ENCODE measurements at places on chromosomes 12 and 14.

DNA sequence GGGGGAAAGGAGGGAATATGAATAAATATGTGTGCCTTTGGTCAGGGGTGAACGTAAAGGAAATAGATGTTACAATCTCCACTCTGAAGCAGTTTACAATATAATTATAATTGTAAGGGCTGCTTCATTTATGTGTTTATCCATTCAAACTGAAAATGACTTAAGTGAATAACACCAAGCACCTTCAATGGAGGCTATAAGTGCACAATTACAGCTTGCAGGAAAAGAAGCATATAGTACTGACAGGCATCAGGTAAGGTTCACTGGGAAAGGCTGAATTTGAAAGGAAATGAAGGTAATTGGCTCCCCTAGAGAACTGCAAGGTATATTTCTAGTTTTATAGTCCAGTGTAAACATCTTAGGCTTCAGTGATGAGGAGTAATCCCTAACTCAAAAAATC is 192.7 kb downstream of the STXBP6 start:
- DNase-seq = no peak

DNA sequence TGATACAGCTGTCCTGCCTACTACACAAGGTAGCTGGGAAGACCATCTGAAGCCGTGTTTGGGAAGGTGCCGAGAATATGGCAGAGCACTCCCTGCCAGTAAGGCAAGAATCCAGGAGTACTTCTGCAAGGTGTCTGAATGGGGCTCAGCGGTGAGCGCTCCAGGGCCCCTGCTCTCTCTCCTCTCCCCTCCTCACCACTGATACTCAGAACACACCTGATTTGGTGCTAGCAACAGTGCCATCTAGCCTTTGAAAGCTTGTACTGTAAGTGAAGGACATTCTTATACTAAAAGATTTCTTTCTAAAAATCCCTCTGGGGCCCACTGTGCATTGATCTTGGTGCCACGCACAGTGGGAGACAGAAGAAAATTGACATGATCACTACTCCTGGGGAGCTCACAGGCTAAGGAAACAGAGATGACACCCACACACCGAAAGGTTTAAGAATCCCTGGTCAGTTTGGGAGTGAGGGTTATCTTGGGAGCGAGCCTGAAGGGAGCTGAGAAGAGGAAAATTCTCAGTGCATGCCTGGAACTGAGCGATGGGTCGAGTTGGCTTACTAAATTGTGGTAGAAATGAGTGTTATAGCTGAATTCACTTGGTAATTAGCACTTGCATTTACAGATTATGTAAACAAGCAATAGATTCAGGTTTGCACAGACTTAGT is 216.9 kb downstream of the NTF3 start:
- peak; percentile 73 for DNase-seq

- DNase-seq = no peak
Measured at GRCh38 chr14:91377700-91378652, 39.6 kb downstream of the CCDC88C start.

- no peak for DNase-seq
Measured at GRCh38 chr12:42421844-42422779, 96.1 kb downstream of the PPHLN1 start.

- no peak for DNase-seq
Measured at GRCh38 chr12:132477017-132477702, 12.8 kb upstream of the FBRSL1 start.

DNA sequence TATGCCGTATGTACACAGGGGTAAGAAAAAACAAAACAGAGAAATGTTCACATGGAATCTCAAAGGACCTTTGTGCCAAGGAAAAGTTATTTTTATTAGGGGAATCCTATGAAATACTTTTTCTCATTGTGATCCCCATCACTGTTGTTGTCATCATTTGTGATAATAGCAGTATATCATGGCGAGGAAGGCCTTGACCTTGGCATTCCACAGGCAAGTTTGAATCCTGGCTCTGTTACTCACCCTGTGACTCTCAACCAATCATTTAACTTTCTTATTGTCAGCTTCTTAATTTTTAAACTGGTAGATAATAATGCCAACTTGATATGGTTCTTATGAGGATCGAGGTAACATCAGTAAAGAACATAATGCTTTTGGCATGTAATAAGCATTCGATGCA is 142.2 kb upstream of the DDHD1 start:
- DNase-seq = no peak

DNA sequence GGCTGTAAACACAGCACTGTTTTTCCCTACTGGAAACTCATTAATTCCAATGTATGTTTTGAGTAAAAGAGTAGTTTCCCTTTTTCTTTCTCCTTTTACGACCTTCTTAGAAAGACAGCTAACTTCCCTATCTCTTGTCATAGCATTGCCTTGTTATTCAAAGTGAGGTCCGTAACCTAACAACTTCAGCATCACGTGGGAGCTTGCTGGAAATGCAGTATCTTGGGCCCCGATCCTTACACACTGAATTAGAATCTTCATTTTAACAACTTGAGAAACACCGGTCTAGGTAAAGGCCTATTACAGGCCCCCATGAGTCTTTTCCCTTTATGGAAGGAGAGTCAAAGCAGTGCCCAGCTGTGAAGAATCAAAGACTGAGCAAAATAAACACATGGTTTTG is 230.7 kb upstream of the PRKD1 start:
- DNase-seq = no peak

DNA sequence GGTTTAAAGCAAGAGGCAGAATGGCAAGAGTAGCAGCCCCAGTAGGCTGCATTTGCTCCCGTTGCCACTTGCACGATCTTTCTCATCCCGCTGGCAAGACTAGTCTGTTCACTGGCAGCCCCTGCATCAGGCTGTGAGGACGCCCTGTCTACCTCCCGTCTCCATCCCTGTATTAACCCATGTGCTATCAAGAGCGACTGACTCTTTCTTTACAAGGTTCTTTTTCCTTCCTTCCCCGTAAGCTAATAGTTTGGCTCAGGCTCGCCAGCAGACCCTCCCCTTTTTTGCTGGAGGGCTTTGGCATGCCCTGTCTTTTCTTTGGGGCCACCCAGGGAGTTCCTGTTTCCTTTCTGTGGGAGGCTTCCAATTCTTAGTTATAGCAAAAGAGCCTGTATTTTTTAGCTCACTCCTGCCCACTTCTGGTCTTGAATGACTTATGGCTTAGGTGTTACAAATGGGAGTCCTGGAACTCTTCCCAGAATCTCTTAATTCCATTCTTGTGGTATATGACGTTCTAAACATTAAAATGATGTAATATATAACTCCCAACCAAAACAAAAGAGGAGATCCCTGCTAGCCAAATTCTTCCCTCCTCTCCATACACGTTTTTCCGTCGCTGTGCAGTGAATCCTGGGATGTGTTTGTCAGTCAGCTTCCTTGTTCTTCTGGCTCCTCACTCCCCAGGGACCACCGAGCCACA is 149.0 kb downstream of the PRKCH start:
- DNase-seq = no peak

DNA sequence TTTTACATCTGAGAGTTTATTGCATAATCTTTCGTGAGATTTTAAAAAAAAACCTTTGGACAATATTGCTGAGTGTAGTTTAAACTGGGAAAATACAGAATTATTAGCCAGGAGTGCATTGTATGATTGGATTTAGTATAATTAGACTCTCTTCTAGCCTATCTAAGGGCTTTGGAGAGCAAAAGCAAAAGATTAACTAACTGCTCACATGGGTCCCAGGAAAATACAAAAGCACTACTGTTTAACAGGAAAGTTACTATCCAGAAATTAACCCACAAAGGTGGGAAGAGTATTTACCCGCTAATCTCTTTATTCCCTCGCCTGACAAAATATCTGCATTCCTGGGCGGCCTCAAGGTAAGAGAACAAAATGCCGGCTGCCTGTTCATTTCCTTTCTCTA is 309.5 kb downstream of the ATXN7L3B start:
- no peak for DNase-seq

DNA sequence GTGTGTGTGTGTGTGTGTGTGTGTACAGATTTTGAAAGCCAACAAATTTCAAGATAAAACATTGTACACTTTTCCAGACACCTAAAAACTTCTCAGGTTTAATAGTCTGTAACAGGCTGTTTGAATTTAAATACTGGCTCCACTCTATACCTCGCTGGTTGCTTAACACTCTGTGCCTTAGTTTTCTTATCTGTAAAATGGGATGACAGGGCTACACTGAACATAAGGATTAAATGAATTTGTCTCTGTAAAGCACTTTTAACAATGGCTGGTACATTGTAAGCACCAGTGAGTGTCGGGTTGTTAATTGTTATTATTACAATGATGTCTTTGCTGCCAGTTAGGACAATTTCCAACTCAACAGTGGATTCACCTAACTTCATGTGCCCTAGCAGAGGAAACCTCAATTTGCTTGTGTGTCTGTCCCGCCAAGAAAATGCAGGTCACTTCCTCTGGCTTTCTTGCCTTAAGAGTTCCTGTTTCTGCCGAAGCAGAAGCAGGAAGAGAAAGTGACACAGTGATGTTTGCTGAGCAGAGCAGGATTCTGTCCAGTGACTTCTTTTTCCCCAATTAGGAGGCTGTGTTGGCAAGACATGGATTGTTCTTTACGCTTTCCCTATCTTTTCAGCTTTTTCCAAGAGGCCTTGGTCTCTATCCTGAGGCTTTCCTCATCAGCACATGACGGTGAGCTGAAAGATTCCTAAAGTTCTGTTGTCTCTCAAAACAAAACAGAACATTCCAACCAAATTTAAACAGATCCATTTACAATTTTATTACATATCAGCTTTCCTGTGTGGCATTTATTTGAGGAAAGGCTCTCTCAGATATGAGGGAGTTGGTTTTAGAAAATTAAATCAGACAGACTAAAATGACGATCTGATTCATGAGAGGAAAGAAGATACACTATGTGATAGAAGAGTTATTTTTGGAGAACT is 154.1 kb upstream of the ATP2B1 start:
- DNase-seq = no peak

GRCh38 chr14:65348137-65348536 is 64.4 kb upstream of the FUT8 start:
- no peak for DNase-seq

DNA sequence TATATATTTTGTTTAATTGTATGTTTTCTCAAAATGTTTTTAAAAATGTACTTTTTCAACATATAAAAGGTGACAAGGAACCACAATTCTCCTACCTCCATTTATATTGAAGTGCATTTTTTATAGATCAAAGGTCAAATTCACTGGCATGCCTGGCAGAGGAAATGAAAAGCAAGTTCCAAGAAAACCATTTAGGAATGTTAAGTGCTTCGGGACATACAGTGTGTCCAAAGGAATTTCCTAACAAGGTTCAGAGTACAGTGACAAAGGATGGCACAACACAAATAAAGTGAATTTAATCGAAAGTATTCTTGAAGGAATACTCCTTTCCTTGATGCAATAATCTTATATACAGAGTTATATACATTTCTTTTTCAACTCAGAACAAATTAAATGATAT is 242.3 kb downstream of the CCER1 start:
- DNase-seq = no peak

- no peak for DNase-seq
Measured at GRCh38 chr14:96497586-96497985, 4.6 kb upstream of the PAPOLA start.

DNA sequence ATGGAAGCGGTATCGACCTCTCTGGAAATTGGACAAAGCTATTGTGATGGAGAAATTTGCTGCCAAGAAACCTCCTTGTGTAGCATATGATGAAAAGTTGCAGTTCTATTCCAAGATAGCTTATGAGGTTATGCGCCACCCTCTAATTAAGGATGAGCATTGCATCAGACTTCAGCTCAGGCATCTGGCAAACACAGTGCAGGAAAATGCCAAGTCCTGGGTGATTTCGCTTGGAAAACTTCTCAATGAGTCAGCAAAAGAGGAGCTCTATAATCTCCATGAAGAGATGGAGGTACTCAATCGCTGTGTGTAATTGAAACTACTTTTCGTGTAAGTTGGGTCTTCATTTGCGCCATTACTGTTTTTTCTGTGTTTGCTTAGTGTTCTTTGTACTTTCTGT is 51.2 kb downstream of the DNAH10 start:
- no peak for DNase-seq

DNA sequence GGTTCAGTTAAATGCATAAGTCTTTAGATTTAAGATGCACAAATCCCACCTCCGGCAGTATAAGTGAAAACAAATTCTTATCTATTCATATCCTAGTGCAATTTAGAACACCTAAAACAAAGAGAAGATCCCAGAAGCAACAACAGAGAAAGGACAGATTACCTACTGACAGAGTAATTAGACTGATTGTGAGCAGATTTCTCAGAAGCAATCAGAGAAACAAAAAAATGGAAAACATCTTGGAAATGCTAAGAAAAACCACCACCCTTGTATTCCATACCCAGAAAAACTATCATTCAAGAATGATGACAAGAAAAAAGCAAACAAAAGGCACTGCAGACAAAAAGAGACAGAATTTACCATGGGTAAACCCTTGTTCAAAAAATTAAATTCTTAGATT is 47.6 kb upstream of the SELPLG start:
- DNase-seq = no peak

GRCh38 chr14:24132061-24132685 is 1.7 kb downstream of the FITM1 start:
- no peak for DNase-seq

- no peak for DNase-seq
Measured at GRCh38 chr14:24115422-24116127, 826 bp upstream of the NRL start.

- DNase-seq = no peak
Measured at GRCh38 chr12:10363914-10364814, 25.7 kb downstream of the KLRK1 start.

DNA sequence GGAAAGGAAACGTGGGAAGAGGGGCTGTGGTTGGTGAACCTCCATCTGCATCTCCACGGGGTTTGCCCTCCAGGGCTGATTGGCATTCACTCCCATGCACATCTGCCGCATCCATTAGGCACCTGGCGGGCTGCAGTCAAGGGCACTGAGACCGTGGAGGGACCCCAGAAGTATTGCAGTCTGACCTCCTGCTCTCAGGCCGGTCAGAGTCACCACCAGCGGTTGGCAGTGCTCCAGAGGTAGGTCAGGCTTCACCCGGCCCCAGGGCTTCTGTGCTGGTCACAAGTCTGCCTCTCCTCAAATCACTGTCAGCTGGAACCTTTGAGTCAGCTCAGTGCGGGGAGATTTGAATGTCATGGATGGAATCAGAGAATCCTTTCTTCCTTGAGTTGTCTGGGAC is 132.3 kb downstream of the PAPOLA start:
- DNase-seq = peak; percentile 15

GRCh38 chr12:129339336-129339735 is 486.1 kb downstream of the GLT1D1 start:
- no peak for DNase-seq

- DNase-seq = no peak
Measured at GRCh38 chr12:114750917-114751316, 66.9 kb upstream of the TBX3 start.

- DNase-seq = no peak
Measured at GRCh38 chr14:91231446-91231845, 13.1 kb downstream of the GPR68 start.

- DNase-seq = no peak
Measured at GRCh38 chr14:74085828-74086227, 1.1 kb downstream of the LIN52 start.

- no peak for DNase-seq
Measured at GRCh38 chr12:90497923-90498545, 456.9 kb downstream of the CCER1 start.

GRCh38 chr14:95483309-95484165 is 32.9 kb downstream of the SYNE3 start:
- no peak for DNase-seq

- no peak for DNase-seq
Measured at GRCh38 chr12:121515615-121516014, 65.2 kb downstream of the KDM2B start.

- no peak for DNase-seq
Measured at GRCh38 chr12:81078469-81079196, 754 bp downstream of the ACSS3 start.
